Memory B cell (primary cell): ENCODE measurements at places on chromosomes 12 and 14.

- DNase-seq: no peak
These were observed 49.0 kb upstream of the SLC8A3 start for GRCh38 chr14:70237710-70238109.

- no peak for DNase-seq
These were observed 24.2 kb upstream of the NEDD1 start for GRCh38 chr12:96882862-96883261.

DNA sequence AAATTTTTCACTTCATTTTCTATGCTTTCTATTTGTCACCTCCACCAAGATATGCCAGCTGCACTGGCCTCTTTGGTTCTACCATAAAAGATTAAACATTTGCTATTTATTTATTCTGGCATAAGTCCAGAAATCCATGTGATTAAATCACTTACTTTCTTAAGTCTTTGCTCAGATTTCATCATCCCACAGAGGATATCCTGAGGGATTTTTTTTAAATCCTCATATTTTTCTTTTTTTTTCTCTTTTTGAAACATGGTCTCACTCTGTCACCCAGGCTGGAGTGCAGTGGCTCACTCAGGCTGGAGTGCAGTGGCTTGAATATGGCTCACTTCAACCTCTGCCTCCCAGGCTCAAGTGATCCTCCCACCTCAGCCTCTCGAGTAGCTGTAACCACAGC is 645.4 kb upstream of the ATXN7L3B start:
- DNase-seq: no peak

DNA sequence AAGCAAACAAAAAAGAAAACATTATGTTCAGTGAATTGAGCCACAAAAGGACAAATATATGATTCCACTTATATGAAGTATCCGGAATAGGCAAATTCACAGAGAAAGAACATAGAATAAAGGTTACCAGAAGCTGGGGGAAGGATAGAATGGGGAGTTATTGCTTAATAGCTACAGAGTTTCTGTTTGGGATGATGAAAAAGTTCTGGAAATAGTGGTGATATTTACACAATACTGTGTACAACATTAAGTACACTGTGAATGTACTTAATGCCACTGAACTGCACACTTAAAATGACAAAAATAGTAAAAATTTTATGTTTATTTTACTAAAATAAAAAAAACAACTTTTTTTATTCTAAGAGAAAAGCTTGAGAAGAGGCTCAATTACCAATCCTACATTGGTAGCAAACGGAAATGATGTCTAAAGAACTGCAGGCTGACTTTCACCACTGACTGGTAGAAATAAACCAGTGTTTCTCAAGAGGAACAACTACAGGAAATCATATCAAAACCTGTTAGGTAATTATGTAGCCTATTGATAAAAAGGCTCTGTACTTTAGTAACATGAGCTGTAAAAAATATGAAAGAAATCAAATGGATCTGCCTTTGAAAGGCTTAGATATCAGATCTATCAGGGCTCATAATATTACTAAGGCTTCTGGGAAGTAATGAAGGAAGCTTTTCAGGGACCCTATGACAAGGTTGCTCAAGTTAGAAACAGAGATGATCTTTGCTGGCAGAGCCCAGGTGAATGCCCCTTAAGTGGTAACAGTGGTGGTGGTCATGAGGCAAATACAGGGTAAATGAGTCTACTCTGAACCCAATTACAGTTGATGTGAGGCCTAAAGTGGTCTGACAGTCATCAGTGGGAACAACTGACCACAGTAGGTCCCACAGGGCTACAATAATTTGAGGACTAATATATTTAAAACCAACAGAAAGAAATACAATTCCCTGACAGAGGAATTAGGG is 41.3 kb downstream of the BAZ1A start:
- DNase-seq: no peak

- DNase-seq: no peak
These were observed 206.2 kb downstream of the PELI2 start for GRCh38 chr14:56324454-56324853.

DNA sequence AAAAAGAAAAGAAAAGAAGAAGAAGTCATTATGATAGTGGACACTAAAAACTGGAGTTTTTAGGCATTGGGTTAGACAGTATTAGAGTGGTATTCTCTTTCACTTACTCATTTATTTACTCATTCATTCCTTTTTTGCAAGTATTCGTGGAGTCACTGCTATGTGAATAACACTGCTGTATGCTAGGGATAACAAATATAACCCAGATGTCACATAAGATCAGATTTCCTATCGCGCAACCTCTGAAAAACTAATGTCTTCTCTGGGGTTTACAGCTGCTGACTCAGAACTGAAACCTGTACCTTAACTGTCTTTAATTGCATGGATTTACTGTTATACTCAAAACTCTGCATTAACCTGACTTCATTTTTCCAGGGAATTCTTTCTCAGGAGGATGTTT is 353.7 kb downstream of the LRIG3 start:
- no peak for DNase-seq

- no peak for DNase-seq
These were observed 6.4 kb upstream of the SLC25A3 start for GRCh38 chr12:98587084-98587483.

DNA sequence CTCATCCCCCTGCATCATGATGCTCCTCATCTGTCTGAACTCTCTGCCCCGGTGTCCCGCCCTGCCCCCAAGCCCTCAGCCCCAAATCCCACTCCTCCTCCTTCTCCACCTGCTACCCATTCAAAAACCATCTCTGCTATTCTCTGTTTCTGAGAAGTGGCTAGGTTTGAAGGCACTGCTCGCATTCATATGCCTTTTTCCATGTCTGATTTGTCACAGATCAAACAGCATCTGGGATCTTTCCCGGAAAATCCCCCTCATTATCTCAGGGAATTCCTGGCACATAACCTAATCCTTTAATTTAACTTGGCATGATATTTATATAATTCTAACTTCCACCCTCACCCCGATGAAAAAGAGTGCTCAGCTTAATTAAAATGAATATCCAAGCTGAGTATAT is 3.3 kb upstream of the ADAM20 start:
- no peak for DNase-seq

DNA sequence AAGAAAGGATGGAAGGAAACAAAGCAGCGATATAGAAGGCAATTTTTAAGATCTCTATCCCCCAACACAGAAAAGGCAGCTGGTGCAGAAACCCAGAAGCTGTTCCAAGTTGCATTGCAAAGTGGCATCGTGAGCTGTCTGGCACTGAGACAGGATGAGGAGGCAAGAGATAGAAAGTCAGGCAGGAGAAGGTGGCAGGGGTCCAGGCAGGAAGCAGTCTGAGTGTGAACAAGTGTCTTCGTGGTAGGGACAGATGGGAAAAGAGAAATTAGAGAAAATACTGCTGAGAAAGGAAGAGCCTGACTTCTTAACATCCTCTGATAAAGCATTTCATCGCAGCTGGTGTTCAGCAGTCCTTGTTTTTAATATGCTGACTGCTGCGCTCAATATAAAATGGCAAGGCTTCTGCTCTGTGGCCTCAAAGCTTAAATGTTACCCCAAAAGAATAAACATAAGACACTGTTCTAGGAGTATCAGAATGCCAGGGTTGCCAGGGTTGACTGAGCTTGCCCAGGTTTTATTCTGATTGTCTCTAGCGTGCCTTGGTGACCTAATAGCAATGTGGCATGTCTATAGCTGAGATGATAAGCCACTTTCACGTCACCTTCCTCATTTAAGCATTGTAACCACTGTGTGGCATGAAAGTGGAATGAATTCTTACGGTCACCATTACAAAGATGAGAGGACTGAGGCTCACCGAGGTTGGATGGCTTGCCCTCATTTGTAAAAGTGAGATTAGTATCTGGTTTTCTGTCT is 397.6 kb downstream of the NUAK1 start:
- DNase-seq: no peak

GRCh38 chr12:110585231-110585799 is 2.2 kb upstream of the PPTC7 start:
- no peak for DNase-seq

DNA sequence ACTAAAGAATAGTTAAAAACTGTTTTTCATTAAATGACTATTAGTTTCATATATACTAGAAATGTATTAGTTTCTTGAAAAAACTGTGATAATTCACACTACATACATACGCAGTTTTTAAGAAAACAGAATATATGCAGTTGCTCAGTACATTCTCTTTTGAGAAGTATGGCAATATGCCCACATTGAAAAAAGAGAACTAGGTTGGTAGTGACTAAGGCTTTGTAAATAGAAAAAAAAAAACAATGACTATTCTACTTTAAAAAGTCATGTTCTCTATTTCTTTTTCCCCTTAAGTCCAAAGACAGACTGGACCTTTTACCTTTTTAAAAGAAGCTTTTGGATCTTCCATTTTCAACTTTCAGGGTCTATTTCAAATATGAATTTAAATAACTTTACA is 25.0 kb downstream of the SNX6 start:
- DNase-seq: no peak

- DNase-seq: no peak
These were observed 424.2 kb downstream of the BCL11B start for GRCh38 chr14:98847521-98848468.

DNA sequence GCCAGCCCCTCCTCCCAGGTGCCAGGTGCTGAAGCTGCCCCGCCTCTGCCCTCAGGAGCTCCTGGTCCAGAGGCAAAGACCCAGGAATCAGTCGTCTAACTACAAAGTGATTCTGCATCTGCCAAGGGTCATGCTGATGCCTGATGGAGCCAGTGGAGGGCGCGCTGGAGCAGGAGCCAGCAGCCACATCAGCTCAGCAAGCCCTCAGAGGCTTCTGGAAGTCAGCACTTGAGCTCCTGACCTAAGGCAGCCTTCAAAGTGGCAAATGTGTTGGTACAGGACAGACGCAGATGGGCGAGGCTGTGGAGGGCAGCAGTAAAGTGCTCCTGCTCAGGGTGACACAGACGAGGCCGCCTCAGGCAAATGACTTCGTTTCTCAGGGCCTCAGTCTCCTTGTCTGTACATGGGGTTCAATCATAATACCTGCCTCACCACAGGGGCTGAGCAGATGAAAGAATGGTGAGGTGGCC is 10.9 kb downstream of the C12orf43 start:
- no peak for DNase-seq

GRCh38 chr14:40467969-40468368 is 1035.7 kb upstream of the FBXO33 start:
- DNase-seq: no peak

DNA sequence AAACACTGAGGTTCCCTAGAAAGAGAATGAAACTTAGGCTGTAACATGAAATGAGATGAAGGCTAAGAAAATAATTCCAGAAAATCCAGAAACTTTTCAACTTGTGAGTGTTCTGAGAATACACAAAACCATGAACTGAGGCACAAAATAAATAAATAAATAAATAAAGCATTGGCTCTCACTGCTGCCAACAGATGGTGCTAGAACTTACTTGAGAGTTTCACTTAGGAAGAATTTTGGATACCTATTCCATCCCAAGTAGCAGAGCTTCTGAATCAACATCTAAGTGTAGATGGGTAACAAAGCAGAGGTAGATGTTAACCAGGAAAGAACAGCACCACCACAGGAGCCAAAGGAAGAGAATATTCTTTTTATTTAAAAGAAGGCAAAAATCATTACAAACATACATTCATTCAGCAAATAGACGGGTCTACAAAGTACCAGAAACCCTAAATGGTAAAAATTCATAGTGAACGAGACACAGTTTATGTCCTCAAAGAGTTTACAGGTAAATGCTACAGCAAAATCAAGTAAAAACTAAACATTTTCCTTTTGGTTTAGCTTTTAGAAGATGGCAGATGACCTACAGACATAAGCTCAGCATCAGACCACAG is 16.7 kb downstream of the EPS8 start:
- DNase-seq: no peak

GRCh38 chr12:92360543-92360942 is 214.9 kb upstream of the BTG1 start:
- no peak for DNase-seq

GRCh38 chr14:34981743-34982420 is 910 bp upstream of the SRP54 start:
- DNase-seq: peak; percentile 23

GRCh38 chr12:94793191-94793595 is 142.8 kb upstream of the TMCC3 start:
- no peak for DNase-seq

GRCh38 chr12:54215989-54216796 is 27.4 kb upstream of the SMUG1 start:
- peak; percentile 36 for DNase-seq

DNA sequence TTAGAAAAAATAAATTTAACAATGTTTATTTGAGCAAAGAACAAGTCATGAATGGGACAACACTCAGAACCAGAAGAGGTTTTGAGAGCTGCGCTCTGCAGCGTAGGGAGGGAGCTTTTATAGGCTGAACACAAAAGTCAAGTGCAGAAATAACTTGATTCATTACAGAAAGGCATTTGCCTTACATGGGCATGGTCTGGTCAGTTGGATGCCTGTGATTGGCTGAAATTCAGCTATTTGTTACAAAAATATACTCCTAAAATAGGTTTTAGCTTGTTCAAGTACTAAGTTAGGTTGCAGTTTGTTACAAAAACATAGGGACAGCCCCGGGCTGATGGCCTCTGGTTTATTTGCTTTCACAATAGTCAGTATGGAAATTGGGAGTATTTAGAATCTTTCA is 118.0 kb downstream of the NUAK1 start:
- DNase-seq: no peak

- no peak for DNase-seq
These were observed 1112.7 kb downstream of the LRFN5 start for GRCh38 chr14:42719391-42719790.

DNA sequence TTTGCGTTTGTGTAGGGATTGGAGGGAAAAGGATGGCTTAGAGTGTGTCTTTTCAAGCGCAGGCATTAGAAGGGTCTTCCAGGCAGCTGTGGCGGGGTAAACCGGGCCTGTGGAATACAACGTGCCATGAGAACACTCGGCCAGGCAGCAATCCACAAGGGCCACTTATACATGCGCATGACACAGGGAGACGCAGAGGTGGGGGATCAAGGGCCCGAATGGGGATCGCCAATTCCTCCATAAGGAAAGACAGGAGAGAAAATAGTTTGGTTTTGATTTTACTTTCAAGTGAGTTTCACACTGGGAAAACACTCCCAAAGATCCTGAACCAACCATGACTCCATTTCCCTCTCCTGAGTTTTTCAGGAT is 71.6 kb downstream of the SPRING1 start:
- no peak for DNase-seq

DNA sequence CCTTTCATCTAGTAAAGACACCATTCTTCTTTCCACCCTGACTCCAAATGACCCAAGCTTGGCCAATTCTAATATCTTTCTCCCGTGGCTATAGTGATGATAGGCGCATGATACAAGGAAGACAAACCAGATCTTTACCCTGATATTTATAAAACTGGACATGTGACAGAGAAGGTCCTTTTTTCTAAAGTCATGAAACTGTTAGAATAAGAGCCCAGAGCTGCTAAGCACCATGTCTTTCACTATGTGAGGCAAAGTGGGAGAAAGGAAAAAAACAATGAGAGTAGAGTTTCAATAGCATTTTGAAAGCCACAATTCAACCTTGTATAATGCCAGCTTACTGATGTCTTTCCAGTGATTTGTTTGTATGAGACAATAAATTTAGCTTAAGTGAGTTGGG is 212.4 kb downstream of the RASSF9 start:
- DNase-seq: no peak

DNA sequence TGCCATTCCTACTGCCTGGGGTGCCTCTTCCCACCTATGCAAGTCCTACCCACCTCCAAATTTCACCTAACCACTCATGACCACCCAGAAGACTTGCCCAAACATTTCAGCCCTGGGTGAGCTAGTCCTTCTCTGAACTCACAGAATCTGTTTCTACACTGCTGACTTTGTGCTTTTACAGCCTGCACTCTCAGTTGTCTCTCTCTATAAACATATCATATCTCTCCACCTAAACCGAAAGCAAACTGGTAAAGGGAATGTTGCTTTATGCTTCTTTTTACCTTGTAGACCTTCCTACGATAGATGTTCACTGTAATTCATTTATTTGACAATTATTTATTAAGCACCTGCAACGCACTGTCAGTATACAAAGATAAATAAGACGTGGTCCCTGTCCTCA is 38.1 kb upstream of the RNASE3 start:
- DNase-seq: no peak
